ENCODE measurements at places on chromosomes 3 and 15.

DNA sequence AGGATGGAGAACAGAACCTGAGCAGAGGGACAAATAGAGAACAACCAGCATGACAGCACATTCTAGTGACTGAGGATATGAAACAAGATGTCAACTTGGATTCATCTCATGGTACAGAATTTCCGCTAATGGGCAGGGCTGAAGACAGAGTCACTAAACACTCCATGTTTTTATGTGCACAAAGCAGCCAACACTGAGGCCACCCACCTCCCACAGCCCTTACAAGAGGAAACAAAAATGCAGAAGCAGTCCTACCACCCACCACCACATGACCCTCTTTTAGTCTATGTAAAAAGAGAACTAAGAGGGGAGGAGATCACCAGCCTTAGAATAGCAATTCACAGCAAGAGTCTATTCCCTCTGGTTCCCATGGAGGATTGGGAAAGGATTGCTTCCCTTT, 131.4 kb upstream of the UBE2E2 start:
- peak; percentile 40 for DNase-seq

DNA sequence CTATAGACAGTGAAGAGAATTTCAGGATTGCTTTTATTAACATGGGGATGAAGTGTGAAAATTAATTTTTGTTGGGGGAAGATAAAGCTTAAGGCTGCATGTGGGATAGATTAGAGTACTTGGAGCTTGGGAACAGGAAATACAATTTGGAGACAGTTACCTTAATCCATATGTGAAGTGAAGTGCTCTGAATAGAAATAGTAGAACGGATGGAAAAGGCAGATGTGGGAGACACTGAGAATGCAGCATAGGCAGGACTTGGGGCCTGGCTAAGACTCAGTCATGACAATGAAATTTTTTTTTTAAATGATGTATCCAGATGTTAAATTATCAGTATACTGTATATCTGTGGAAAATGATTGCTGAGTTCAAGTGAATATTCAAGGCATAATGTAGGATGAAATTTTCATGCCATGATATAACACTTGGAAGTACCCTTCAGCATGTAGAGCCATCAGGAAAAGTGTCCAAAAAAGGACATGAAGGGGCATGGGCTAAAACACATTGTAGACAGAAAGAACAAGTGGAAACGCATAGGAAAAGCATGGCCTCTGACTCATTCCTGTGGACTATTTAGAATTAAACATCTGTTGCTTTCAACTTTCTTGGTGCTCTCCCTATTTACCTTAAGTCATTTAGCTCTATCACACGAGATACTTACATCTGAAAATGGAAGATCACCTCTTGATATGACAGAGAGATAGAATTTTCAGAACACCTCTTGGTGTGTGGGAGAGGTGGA, 134.8 kb downstream of the RBMS3 start:
- no peak for DNase-seq

DNA sequence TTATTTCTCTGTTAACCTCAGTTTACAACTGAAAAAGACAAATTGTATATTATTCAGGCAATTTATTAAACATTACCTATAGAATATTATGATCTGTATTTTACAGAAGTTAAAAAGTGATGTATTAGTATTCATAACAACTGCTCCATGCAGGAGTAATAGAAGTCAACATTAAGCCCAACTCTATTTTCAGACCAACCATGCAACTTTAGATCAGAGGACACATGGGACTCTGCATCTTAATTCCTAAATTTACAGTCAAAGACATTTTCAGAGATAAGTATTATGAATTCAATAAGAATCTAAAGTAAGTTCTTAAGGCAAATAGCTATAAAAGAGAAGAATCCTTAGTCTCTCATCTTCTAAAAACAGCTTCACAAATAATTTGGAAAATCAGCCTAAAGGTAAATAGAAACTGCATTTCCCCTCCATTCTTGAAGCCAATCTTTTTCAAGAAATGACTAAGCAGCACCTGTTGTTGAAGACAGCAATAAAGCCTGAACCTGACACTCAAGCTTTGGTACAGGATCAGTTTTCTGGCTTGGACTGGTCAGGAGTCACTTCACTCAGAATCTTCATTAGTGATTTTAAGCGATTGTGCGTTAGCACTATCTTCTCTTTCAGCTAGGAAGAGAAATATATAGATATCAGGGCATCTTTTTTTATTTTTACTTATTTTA, 23.0 kb downstream of the OIP5 start:
- DNase-seq, result no peak

DNA sequence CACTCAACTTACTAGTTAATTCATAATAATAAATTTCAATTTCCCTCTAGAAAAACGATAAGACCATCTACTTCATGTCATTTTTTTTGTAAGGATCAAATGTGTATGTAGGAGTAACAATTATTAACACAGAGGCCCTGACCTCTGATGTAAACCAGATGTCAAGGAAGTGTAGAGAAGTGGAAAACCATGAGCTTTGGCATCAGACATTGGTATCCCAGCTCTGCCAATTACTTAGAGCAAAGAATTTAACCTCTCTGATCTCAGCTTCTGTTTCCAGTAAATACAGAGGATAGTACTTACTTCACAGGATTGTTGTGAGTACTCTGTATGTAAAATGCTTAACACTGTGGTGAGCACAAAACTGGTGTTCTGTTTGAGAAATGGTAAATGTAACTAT, 17.5 kb downstream of the AQR start:
- no peak for DNase-seq

GRCh38 chr3:41318520-41318919, 119.2 kb downstream of the CTNNB1 start:
- DNase-seq, result no peak

GRCh38 chr3:52609316-52609815, 73.0 kb downstream of the UQCC5 start:
- DNase-seq, result no peak

DNA sequence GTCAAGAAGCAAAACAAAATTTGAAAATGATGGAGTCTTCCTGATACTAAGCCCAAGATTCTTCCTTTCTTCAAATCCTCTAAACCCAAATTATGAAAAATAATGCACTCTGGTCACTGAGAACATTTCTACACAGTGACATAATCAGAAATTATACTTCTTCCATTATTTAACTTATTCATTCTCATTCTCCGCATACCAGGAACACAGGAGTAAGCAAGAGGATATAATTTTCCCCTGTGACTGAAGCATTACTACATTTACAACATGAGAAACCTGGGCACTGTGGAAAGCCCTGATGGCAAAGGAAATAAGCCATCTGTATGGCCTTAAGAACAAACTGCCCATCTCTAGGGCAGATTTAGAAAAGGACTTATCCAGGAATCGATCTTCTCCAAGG, 47.0 kb downstream of the EXD1 start:
- DNase-seq, result no peak

DNA sequence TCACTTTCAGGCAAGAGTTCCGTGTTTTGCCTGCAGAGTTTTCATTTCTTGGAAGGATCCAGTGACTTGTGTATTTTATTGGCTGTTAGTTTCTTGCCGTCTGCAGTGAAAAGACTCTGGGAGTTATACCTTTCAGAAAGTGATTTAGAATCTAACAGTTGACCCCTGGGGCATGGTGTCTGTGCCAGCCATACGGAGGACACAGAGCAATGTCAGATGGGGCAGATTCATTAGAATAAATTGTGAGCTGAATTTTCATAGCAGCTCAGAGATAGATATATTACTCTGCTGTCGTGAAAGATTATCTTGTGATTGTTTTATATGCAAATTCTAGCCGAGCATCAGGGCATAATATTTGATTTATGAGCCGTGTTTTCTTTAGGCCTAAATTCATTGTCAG, 131.6 kb downstream of the SV2B start:
- DNase-seq, result no peak

- DNase-seq, result no peak
These were observed 38.2 kb upstream of the UBE2E1 start for GRCh38 chr3:23767546-23767945.

DNA sequence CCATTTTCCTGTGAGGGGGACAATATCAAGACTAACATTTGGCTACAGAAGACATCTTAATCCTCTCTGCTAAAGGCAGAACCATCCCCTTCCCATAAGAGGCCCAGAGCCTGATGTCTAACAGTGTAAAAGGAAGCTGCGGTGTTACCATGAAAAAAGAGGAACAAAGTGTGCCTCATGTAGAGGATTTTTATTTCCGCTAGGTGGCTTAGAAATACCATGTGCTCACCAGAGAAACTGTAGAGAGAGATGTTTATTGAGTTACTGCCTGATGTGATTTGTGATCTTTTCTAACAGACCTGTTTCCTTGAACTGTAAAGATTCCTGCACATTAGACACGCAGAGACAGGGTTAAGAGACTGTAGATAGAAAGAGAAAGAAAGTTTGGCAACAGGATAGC, 22.0 kb downstream of the OR5H15 start:
- peak; percentile 12 for DNase-seq

- DNase-seq, result no peak
These were observed 610.6 kb upstream of the CFAP20DC start for GRCh38 chr3:59660376-59660775.

DNA sequence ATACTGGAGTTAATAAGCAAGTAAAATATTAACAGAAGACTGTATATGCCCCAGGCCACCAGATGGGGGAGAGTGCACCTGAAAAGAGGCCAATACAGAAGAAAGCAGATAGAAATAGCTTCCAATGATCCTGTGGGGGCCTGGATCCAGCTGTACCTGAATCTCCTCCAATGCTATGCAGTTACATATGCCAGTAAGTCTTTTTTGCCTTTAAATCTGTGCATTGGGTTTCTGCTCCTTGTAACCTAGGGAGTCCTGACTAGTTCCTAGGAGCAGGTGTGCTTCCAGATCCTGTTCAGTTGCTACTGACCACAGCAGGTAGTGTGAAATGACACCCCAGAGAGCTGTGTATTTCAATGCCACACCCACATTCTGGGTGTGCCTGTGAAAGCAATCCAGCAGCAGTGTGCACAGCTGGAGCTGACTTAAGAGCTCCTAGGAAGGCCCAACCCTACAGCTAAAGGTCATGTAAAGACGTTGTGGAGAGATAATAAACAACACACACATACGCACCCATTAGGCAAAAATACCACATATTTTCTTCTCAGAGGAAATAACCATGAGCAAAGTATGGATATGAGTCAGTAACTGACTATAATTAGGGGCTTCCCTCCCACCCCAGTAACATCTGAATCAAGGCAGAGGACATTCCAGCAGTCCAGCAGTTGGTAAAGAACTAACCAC, 62.2 kb upstream of the AKAP13 start:
- DNase-seq, result no peak

GRCh38 chr3:15982667-15983196, 185.0 kb upstream of the ANKRD28 start:
- no peak for DNase-seq

DNA sequence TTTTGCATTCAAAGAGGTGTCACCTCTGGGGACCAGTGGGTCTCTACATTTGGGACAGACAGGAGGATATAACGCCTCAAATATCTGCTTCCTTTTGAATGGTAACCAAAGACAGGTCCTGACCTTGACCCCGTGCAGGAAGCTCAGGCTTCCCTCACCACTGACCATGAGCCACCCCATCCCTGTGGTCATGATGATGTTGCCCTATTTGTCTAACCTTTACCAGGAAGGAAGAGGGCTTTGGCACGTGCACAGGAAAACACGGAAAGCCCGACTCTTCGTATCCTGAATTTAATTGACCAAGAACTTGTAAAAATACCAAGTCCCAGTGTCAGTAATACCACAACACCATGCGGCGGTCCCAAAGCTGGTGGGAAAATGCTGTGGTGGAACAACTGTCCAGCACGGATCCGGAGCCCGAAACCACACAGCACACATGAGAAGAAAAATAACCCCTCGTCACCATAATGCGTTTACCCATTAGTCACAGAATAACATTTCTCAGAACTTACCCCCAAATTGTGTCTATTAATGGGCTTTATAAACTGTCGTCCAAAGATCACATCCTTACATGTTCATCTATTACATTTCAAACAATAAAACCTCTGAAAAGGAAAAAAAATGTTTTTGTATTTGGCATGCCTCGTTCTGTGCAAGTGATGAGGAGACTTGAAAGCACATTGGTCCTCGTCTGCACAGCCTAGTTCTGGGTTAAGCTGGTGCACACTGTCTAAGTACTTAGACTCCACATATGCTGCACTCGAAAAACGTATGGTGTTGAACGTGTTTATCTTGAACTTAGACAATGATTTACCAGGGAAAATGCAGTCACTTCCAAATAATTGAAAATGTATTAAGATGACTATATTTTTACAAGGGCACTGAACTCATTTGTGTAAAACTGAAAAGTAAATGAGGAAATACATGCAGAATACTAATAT, 118.9 kb upstream of the IGF1R start:
- DNase-seq, result no peak

- DNase-seq, result no peak
These were observed 139.7 kb downstream of the RTP4 start for GRCh38 chr3:187507905-187508304.

GRCh38 chr3:108420926-108421325, 89.5 kb downstream of the MYH15 start:
- no peak for DNase-seq

- DNase-seq, result no peak
These were observed 704.2 kb downstream of the OTOL1 start for GRCh38 chr3:162200836-162201235.

All from umbilical cord (tissue), 2 donors.